Stimulated activated CD4-positive, alpha-beta T cell treated with anti-CD3 and anti-CD28 coated beads, Interleukin-12 subunit alpha, Interleukin-12 subunit beta, amount 100 ng/mL, for 4 hours (primary cell): ENCODE measurements at places on chromosomes 5 and 9.

DNA sequence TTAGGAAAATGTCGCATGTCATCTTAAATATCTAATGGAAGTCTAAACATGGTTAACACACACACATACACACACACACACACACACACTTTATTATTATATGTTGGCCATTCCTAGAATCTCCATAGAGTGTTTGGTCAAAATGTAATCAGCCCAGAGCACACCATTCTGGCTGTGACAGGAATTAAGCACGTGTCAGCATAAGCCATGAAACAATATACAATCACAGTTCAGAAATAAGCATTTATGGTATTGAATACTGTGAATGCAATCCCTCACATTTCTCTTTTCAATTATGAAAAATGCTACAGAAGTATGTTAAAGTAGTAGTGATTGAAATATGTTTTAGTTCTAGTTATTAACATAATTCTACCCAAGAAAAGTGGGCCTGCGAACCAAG, 611.6 kb downstream of the PRELID2 start:
- DNase-seq: no peak

DNA sequence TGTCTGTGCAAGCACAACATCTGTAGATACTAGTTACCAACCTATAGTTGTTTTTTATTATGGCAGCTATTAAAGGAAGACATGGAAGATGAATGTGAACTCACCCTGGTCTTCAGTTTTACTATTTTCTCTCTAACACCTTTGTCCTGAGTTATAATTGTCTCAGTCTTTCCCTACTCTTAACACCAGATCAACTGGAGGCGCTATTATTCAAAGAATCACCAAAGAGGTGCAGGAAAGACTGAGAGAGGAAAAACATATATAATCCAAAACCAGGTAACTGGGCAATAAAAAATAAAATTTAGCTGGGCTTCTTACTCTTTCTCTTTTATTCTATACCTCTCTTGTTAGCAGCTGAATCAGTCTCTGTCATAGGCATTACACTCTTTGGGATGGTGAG, 134.2 kb upstream of the C6 start:
- no peak for DNase-seq

DNA sequence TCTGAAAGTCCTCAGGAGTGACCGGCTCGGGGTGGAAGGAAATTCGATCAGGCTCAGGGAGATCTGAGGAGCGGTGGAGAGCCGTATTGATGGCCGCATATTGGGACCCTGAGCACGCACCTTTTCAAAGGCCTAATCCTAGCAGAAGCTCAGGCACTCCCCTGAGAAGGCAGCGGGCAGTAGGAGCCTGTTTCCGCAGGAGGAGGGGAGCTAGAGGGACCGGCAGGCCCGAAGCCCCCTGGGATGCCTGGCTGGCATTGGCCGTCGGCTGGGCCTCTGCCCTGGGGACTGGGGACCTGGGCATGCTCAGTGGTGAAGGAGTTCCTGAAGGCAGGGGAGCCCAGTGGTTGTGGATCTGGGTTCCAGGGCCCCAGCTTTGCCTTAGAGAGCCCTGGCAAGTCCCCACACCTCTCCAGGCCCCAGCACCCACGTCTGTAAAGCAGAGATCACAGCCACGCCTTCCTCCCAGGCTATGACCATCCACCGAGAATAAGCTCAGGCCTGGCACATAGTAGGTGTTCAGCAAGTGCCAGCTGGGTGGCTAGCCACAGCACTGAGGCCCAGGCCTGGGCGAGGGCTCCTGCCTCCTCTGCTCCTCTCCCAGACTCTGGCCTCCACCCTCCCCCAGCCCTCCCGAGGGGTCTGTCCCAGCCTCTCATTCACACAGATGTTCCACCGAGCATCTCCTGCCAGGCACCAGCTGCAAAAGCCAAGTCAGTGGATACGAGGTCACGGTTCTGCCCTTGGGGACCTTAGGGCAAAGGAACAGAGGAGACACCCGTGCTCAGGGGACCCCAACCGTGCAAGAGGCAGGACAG, 17.2 kb upstream of the QRFP start:
- DNase-seq: no peak

GRCh38 chr9:36924757-36925432, 109.2 kb downstream of the PAX5 start:
- no peak for DNase-seq

GRCh38 chr5:117594166-117594565, 1019.5 kb upstream of the SEMA6A start:
- no peak for DNase-seq

DNA sequence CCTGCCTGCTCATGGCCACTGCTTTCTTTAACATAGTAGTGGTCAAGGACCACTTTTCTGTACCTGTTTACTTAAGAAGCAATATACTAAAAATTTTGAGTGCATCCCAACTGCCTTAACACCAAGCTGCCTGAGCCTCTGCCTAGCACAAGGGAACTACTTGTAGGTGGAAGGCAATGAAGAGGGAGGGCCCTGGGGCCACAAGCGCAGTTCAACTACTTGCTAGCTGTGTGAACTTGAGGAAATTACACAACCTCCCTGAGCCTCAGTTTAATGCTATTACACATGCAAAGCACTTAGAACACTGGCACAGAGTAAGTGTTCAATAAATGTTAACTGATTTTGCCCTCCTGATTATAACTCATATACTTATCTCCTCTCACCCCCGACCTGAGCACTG, 6.3 kb downstream of the ARL15 start:
- no peak for DNase-seq

DNA sequence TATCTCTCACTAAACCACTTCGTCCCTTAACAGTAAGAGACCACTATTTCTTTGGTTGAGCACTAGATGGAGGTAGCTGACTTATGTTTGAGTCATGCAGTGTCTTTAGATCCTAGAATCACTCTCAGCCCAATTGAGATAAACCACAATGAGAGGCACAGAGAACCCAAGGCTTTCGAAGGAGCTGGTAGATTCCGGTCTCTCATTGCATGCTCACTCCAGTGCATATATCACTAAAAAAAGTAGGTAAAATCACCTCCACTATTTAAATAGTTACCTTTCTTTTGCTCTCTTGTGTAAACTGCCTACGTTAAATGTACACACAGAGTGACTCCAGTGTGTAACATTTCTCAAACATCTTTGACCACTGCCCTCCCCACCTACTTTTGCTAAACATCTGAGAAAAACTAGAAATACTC, 27.6 kb downstream of the ACTL7A start:
- DNase-seq: no peak

- no peak for DNase-seq
These were observed 389.4 kb downstream of the CTNND2 start for GRCh38 chr5:11514705-11515432.

DNA sequence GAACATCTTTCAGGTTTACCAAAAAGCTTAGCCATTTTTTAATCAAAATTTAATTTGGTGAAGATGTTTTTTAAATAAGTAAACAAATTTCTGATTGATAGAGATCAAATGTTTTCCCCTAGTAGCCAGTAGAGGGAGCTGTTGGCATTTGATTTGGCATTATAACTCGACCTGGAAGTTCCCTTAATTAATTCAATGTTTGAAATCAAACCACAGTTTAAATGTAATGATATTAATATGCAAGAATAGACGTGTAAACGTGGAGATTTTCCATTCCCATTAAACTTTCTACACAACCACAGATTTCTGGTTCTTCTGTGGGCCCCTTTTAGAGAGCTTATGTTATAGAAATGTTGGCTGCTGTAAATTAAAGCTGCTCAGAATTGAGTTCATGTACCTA, 148.1 kb upstream of the MPDZ start:
- no peak for DNase-seq

DNA sequence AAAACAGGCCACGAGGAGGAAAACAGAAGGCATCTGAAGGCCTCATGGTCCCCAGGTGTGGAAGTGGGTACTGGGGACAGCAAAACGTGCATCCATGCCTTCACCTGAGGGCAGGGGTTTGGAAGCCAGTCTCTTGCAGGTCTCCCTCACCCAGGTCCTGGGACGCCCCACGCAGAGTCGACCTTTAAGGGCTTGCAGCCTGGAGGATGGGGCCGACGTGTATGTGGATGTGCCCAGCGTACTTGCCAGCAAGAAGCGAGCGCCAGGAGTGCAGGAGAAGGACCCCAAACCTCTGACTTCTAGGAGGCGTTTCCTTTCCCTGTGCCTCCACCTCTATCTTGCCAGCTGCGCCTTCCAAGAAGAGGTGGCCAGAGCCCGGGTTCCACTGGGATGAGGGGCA, 65.9 kb downstream of the OTULIN start:
- no peak for DNase-seq

DNA sequence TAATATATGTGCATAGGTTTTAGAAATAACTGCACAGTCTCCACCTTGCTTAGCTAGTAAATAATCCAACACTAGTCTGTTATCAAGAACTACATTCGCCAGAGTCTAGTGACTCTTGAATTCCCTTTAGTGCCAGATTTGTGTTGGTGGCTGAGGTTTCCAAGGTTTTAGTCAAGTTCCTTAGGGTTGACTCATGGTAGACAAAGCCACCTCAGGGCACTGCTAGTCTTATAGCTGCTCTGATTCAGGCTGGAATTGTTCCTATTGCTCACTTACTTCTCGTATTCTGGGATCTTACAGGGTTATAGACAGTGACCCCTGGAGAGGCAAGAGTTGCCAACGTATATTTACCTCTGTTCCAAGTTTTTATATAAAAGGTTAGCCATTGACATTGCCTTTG, 1369.8 kb upstream of the CDH9 start:
- no peak for DNase-seq

GRCh38 chr5:130198927-130199326, 294.7 kb downstream of the CHSY3 start:
- DNase-seq: no peak

DNA sequence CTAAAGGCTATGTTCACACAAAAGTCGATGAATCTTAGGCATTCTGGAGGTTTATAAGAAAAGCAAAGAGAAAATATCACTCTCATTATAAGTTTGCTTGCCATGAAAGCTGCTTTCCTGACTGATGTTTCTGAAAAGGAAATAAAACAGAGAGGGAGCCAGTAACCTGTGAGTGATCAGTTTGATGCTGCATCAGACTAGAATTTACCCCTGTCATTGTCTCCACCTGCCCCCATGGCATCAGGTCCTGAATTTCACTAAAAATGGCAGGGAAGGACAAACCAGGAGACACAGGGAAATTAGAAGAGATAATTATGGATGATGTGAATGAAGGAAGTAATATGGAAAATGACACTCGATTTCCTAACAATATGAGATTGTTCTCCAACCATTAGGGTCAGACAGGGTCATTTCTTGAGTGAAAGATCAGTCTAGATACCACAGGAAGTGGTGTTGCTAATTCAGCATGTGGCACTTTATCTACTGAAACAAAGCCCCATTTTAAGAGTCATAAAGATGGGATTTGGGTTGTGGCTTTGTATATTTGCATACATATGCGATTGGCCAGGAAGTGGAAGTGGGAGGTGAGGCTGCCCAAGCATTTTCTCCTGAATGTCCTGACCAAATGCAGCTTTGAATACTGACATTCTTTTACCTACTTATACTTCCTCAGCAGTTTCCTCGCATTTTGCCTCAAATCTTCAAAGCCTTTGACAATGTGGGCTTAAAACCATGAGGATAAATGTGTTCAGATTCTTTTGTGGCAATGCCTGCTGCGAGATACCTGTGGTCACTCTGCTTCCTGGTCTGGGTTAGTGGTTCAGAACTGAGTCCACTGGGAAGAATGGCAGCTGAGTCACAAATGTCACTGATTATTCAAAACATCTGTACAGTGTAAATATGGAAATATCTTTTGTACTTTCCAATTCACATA, 29.7 kb downstream of the MEGF10 start:
- no peak for DNase-seq

- no peak for DNase-seq
These were observed 92.1 kb upstream of the IER5L start for GRCh38 chr9:129270205-129270604.

- DNase-seq: no peak
These were observed 134.7 kb downstream of the DPYSL3 start for GRCh38 chr5:147375151-147375550.

- DNase-seq: no peak
These were observed 27.9 kb upstream of the CEMIP2 start for GRCh38 chr9:71796100-71796767.

DNA sequence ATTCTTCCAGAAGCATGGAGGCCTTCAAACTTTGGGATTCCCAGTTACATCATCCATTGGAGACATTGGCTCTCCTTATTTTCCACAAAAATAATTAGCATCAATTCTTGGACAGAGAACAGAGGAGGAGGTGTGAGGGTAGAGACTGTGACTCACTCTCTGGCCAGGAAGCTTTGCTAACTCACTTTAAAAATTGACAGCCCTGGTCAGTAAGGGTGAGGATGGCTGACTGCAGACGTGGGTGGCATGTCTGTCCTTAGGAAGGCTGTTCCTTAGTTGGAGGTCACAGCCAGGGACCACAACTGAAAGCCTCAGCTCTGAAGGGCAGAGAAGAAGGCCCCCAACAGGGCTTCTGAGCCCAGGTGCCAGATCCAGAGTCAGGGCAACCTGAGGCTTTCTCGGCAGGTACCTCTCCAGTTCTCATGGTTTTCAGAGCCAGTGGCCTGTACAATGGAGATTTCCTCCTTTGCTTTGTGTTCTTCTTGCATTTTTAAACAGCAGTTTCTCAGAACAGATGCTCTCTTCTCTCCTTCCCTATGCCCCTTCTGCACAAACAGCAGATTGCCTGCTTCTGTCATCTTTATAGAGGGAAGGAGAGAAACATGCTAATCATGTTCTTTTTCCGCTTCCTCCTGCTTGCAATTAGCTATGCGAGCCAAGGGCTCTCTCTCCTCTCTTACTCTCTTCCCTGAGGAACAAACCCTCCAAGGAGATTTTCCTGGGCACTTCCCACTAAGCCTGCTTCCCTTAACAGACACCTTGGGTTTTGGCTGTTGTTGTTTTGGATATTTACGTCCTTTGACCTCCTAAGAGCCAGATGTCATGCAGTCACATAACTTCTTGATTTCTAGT, 92.5 kb upstream of the ZNF366 start:
- DNase-seq: no peak

GRCh38 chr5:32779754-32780415, 68.8 kb downstream of the NPR3 start:
- DNase-seq: no peak

- no peak for DNase-seq
These were observed 26.7 kb downstream of the F2R start for GRCh38 chr5:76742583-76742982.

DNA sequence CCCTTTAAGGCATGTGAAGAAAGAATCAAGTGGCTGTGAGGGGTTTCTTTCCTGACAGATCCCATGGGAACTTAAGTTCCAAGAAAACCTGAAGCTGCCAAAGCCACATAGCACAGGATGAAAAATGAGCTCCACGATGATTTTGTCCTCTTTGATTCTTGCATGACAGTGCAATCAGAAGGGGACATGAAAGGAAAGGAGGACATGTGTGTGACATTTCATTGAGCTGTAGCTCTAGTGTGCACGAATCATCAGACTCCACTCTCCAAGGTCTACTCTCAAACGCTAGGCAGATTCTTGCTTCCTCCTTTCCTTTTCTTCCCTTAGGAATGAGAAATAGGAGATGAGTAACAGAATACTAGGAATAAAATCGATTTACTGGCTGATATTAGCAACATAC, 142.0 kb downstream of the ZNF608 start:
- DNase-seq: no peak

- DNase-seq: no peak
These were observed 46.3 kb upstream of the PALM2AKAP2 start for GRCh38 chr9:109733690-109734089.

- no peak for DNase-seq
These were observed 45.7 kb upstream of the FANCC start for GRCh38 chr9:95363051-95363841.

GRCh38 chr5:125149527-125149926, 403.1 kb upstream of the ZNF608 start:
- DNase-seq: no peak
